ENCODE measurements at places on chromosomes 1 and 21.

DNA sequence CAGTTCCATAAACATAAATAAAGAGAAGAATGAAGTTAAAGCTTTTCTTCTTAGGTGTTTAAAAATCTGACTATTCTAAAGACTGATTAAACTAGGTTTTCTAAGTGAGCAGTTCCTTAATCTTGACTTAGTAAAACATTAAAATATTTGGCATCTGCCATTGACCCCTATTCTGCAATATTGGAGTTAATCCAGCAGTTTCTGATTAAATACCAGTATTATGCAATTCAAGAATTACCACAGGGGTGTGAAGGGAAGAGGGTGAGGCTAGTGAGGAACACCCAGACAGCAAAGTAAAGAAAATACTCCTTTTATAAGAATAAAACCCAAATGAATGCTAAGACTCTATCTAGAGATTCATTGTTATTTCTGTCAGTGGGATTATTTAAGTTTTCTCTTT is 40.9 kb downstream of the CLIC4 start:
- DNase-seq, result no peak

DNA sequence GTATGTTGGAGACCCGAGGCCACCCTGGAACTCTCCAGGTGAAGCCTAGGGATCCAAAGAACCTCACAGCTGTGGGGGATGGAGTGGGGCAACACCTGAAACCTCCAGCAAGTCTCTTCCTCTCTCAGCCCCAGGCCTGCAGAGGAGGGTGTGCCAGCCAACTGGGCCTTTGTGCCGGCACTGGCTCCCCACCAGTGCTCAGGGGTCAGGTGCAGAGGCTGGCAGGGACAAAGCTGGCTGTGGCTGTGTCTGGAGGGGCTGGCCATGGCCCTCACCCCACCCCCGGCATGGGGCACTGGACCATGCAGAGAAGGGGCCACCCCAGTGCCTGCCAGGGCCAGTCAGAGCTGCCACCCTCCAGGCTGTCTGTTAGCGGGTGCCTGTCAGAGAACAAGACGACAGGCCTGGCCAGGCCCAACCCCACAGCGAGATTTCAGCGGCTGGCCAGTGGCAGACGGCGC is 3.9 kb downstream of the COL18A1 start:
- DNase-seq, result no peak

DNA sequence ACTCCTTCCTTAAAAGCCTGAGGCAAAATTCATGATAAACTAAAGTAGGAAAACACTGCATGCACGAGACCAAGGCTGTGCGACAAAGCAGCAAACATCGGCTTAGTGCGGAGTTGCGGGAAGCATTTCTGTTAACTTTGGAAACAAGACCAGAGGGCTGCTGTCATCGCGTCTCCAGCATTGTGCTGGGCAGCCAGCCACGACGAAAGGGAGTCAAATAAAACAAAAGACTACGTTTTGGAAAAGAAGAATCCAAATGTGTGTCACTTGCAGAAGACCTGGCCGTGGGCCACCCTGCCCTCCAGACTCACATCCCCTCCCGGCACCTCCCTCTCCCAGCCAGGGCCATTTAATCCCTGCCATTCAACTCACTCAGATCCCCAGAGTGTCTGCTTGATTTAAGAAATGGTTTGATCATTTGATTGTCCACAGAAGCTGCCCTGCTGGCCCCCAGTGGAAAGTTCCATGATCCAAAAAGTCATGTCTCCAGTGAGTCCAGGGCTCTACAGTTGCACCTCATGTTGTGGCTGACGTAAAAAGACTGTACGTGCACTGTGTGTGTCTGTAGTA is 2.4 kb upstream of the KRTAP10-11 start:
- DNase-seq, result no peak

GRCh38 chr1:2920421-2921015 is 100.7 kb upstream of the ACTRT2 start:
- DNase-seq, result no peak

DNA sequence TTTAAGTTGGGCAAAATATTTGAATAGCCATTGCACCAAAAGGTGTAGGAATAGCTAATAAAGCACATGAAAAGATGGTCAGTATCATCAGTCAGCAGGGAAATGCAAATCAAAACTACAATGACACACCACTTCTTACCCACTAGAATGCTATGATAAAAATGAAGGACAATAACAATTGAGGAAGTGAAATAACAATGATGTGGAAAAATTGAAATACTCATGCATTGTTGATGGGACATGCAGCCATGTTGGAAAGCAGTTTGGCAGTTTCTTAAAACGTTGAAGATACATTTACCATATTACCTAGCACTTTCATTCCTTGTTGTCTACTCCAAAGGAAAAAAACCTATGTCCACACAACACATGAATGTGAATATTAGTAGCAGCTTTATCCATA is 28.4 kb downstream of the HSD3B1 start:
- DNase-seq, result no peak

- no peak for DNase-seq
Observed at GRCh38 chr1:70462611-70463010, 51.5 kb downstream of the CTH start.

- no peak for DNase-seq
Observed at GRCh38 chr1:4128616-4129015, 228.5 kb upstream of the C1orf174 start.

DNA sequence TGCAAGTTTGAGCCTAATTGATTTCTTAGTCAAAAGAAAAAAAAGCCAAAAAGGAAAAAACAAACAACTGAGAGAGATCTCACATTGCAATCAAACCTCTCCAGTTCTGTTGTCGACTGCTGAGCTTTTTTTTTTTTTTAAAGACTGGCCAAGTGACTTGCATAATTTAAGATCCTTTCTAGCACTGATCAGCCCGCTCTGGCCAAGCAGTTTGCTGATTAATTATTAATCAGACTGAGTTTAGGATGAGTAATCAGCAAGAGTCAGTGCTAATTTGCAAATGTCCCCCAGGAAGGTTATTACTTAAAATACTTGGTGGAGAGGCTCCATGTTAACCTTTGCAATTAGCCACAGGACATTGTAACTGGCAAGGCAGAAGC is 39.3 kb downstream of the HMGB4 start:
- no peak for DNase-seq

GRCh38 chr1:212942679-212943392 is 7.5 kb upstream of the VASH2 start:
- no peak for DNase-seq

- no peak for DNase-seq
Observed at GRCh38 chr1:1211541-1212441, 2.2 kb downstream of the TNFRSF4 start.

- no peak for DNase-seq
Observed at GRCh38 chr1:221892301-221892830, 150.5 kb upstream of the DUSP10 start.

DNA sequence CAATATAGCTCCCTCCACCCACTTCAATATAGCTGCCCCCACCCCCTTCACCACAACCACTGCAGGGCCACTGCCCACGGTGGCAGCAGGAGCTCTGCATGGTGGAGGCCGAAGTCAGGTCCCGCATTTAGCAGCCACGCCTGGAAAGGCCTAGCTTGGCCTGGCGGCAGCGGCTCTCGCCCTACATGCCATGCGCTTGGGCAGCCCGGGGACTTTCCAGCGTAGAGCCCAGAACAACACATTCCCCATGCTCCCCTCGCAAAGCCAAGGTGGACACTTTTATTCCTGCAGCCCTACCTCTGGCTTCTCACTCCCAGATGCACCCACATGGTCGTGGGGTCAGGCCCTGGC is 37.1 kb downstream of the LHX4 start:
- no peak for DNase-seq

GRCh38 chr21:39014747-39015146 is 168.5 kb downstream of the PSMG1 start:
- DNase-seq, result peak; percentile 25

GRCh38 chr1:206893380-206893779 is 3.9 kb upstream of the IL24 start:
- DNase-seq, result no peak

- DNase-seq, result no peak
Observed at GRCh38 chr21:15078180-15078579, 13.4 kb upstream of the NRIP1 start.

DNA sequence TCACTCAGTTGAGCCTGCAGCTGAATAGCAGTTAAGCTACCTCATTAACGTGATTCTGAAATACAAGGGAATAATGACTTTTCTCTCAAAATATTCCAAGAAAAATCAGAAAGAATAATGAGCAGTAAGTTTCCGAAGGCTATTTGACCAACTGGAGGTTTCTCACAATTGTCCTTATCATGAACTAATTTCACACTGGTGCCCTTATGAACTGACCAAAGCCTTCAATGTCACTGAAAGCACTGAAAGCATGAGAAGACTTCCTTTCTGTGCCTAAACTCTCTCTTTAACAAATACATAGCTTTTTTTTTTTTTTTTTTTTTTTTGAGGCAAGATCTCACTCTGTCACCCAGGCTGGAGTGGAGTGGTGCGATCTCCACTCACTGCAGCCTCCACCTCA is 18.8 kb downstream of the EIF4G3 start:
- DNase-seq, result no peak

DNA sequence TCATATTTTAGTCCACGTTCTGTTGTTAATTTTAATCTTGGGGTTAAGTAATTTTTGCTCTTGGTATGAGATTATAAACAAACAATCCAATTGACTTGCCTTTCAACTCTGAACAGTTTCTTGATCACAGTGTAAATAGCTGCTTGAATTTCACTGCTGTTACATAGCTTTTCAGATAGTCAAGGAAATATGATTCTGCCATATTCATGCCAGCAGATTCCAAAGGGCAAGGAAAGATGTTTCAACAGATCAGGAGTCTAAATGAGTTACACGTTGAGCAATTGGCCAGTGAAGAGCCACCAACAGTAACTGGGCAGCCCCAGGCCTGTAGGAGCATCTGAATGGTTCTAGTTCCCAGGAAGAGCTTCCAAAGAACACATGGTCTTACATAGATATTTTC is 93.6 kb downstream of the LEPR start:
- no peak for DNase-seq

GRCh38 chr1:230754796-230755195 is 7.6 kb downstream of the CAPN9 start:
- DNase-seq, result no peak

GRCh38 chr21:44084496-44085241 is 22.5 kb upstream of the PWP2 start:
- no peak for DNase-seq

- DNase-seq, result no peak
Observed at GRCh38 chr1:119861547-119861946, 34.8 kb downstream of the ADAM30 start.

DNA sequence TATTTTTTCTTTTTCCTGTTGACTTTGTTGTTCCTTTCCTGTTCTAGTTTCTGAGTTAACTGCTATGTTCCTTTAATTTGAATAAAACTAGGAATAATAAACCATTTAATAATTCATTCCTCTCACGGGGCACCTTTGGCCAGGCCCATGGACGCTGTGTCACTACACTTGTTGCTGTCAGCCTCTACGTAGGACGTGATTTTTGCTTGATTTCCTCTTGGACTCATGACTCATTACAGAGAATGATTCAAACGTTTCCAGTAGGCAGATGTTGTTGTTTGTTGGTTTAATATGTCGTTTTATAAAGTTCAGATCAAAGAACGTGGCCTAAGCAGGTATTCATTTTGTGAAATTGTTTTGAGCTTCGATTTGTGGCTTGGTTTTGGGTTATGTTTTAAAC is 9.1 kb upstream of the SLC19A1 start:
- peak; percentile 56 for DNase-seq

GRCh38 chr1:30822966-30823581 is 65.5 kb upstream of the LAPTM5 start:
- no peak for DNase-seq

DNA sequence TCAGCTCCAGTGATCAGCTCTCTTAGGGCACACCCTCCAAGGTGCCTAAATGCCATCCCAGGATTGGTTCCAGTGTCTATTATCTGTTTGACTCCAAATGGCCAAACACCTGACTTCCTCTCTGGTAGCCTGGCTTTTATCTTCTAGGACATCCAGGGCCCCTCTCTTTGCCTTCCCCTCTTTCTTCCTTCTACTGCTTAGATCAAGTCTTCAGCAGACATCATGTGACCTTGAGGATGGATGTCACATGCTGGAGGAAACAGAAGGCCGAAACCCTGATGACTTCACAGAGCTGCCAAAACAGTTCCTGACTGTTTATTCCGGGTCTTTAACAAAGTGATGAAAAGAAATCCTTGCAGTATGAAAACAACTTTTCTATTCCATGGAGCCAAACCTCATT is 24.4 kb upstream of the WDR26 start:
- DNase-seq, result no peak

DNA sequence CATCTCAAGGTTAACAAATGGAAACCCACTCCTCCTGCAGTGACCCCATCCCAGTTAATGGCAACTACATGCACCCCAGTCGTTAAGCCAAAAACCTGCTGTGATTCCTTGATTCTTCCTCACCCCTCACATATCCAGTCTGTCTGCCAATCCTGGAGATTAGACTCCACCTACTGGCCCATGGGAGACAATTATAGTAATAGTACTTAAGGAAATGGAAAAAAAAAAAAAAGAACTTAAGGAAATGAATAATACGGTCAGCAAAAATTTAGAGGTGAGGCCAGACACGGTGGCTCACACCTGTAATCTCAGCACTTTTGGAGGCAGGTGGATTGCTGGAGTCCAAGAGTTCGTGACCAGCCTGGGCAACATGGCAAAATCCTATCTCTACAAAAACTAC is 7.0 kb downstream of the NOL9 start:
- DNase-seq, result no peak

DNA sequence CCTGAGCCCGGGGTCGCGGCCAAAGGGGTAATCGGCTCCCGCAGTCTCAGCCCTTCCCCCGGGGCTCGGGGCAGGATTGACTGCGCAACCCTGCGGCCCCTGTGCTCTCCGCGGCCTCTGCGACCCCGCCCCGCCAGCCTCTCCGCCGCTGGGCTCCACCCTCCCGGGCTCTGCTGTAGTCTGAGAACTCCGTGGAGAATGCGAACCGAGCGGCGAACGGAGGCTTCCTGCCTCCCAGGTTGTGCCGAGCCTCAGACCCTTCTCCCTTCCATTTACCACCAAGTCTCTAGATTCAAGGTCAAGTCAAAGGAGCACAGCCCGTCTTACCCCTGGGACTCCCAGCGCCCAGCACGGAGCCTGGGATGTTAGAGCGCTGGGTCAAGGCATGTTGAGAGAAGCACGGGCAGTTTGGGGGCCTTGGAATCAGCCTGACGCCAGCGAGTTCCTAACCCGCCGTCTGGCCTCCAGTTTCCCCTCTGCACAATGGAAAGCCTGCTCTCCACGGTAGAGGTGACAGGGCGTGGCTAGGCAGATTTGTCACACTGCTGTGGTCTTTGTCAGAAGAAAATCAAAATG is 3.0 kb downstream of the ATP2B4 start:
- DNase-seq, result no peak

DNA sequence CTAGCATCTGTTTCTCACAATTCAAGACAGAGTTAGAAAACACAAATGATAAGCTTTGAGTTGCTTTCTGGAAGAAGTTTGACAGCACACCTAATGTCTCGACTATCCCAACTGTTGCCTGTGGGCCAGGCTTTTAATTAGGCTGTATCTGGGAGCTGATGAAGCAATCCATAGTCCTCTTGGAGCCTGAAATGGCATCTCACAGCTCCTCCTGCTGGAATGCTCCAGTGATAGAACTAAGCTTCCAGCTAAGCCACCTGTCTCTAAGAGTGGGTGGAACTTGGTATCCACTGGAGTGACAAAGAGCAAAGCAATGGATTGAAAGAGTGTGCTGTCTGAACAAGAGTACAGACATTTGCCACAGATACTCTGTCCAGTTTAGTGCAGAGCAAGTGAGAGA is 605.3 kb upstream of the NR5A2 start:
- DNase-seq, result peak; percentile 8
